ENCODE measurements at places on chromosomes 2 and 18. TPM values are rescaled to one million over a fixed set of nuclear protein-coding genes. Genes with fewer than 3 reads are reported as not detected.
A peak's percentile ranks its signal among the peaks of the same experiment; 100 is the strongest.

The AGXT gene
- not detected for total RNA-seq

The CTLA4 gene
- total RNA-seq: not detected

The BOD1L2 gene
- total RNA-seq: not detected

The ZNF804A gene
- total RNA-seq: 0.05 TPM

DNA sequence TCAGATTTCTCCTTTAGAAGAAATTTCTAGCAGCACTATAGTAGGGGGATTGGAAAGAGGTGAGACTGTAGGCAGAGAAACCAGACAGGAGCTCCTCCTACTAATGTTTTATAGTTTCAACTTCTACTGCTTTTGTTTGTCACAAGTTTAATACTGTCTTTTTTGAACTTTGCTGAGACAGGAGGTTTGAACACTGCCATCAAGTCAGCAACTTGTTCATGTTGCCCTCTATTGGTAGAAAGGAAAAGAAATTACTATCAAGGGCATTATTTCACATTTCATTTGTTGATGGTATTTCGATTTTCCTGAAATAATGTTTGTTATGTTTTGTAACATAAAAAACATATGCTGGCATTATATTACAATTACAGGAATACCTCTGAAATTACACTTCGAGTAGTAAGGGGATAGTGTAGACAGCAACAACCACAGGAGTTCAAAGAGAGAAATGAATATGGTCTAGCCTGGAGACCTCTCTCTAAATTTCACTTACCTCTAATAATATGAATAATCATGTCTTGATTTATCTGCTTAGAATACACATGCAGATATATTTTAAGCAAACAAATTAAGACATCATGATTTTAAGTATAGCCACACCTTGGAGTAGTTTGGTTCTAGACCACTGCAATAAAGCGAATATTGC is 12.4 kb upstream of the CCDC88A start:
- no peak for DNase-seq

GRCh38 chr2:129929321-129930290 is 49.9 kb upstream of the RAB6C start:
- peak; percentile 83 for DNase-seq

DNA sequence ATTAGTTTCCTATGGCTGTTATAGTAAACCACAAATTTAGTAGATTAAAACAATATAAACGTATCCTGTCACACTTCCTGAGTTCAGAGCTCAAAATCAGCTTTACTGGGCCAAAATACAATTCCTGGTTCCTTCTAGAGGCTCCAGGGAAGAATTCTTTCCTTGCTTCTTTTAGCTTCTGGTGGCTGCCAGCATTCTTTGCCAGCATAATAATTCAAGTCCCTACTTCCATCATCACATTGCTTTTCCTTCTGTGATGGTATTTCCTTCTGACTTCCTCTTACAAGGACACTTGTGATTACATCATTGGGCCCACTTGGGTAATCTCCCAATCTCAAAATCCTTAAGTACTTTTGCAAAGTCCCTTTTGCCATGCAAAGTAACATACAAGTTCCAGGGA is 40.6 kb downstream of the MOB4 start:
- no peak for DNase-seq

- DNase-seq: no peak
Observed at GRCh38 chr2:42207826-42208225, 38.7 kb downstream of the EML4 start.

DNA sequence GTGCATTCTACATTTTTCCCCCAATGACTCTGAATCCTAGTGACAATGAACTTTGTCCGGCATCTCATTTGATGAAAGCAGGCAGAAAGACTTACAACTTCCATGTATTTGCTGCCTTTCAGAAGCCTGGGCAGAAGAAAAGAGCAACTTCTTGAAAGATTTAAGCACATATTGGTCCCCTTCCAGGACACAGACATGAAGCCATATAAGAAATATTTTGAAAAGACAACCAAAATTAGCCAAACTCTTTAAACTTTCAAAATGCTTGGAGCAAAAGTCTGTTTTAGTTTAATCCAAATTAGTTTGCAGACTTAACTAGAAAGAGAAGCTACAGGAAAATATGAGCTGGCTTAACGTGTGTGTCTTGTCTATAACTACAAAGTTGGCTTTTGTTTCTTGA is 492.5 kb downstream of the NR4A2 start:
- no peak for DNase-seq

DNA sequence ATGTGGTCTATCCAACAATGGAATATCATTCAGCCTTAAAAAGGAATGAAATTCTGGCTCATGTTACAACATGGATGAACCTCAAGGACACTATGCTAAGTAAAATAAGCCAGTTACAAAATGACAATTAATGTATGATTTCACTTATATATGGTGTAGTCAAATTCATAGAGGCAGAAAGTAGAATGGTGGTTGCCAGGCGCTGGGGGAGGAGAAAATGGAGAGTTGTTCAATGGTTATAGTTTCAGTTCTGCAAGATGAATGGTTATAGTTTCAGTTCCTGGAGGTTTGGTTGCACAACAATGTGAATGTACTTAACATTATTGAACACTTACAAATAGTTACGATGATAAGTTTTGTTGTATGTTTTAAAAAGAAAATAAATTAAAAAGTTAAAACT is 79.2 kb upstream of the IL1R2 start:
- no peak for DNase-seq

GRCh38 chr18:59788791-59789106 is 91.5 kb upstream of the CCBE1 start:
- DNase-seq: no peak

DNA sequence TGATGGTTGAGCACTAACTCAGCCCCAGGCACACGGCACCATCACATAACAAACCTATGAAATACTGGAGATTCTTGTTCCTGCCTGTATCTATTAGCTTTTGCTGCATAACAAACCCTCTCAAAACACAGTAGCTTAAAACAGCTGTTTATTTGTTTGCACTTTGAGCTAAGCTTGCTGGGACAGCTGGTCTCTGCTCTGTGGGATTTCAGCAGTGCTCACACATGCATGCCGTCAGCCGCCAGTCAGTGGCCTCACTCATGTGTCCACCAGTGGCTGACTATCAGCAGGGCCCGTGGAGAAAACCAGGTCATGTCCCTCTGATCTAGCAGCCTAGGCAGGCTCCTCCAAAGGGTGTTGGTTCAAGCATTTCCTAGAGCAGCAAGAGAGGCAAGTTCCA is 52.8 kb upstream of the RAB12 start:
- DNase-seq: no peak

DNA sequence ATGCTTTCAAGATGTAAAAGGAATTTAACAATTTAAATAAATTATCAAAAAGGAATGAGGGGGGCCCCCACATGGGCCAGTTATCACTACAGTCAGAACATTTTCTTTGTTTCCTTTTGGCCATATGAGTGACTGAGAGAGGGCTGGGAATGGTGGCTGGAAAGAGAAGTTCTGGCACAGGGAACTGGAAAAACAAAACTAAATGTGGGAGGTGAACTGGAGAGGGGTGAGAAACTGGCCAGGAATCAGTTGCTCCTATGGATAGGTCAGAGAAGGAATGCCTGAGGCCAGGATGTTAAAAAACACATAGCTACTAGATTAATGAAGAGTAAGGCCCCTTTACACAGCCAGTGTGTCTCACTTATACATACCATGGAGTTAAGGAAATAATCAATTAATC is 121.0 kb downstream of the RBMS1 start:
- DNase-seq: no peak

GRCh38 chr2:235024191-235024860 is 72.5 kb downstream of the SH3BP4 start:
- no peak for DNase-seq

Data from lower leg skin (tissue), 4 donors.